ENCODE measurements at places on chromosomes 5 and 9.

DNA sequence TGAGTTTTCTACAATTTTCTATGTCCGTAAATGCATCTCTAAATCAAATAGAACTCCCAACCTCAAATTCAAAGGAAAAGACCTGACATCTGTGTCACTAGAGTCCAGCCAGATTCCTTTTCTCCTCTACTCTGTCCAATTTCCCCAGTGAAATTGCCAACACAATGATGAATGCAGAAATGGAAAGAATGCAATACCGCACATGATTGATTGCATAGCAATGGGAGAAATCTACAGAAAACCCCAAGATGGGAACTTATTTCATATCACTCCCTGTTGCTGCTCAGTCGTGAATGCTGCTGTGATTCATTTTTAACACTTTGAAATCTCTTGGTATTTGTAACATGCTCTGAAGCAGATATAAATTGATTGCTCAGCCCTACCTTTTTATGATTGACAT, 355.1 kb upstream of the TUSC1 start:
- DNase-seq, result no peak

DNA sequence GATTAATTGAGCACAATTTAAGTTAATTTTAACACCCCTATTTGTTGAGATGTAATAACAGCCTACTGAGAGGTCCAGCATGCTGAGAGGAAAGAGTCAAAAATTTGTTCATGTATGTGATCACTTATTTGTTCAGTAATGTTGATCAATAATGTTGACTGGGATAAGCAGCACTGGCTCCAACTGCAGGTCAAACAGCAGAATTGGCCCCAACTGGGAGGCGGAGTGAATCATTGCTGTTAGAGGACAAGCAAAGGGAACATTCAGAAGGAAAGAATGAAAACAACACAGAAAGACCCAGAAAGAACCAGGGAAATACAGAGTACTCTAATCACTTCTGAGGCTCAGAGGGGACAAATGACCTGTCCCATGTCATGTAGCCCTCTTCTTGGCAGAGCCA, 221.1 kb downstream of the COMMD10 start:
- DNase-seq, result no peak

DNA sequence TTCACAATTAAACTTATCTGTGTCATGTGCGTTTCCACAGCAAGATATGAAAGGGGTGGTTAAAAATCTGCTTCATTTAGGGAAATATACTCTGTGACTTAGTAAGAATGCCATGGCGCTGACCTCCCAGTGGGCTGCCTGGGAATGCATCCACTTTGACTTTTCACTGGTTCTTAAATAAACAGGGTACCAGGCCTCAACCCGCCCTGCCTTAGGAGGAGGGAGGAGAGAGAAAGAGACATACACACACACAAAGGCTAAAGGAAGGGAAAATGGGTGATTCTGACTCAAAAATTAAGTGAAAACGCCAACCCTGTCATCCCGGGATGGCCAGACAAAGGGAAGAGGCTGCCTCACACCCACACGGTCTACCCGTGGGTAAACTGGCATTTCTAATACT, 122.1 kb downstream of the EBF1 start:
- DNase-seq, result no peak

DNA sequence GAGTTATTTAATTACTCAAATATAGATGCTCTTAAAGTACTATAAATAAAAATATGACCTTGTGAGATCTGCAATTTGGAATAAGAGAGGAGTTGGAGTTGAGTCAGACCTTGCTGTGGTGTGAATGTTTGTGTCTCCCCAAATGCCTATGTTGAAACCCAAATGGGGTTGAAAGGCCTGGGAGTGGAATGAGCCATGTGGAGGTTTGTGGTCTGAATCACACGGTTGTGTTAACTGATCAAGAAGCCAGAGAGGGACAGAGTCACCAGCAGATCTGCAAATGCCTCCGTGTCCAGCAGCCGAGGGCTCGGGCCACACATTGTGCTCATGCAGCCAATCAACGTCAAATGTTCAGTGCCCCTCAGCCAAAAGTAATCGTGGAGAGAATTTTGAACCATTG, 404.4 kb downstream of the ICE1 start:
- DNase-seq, result no peak

GRCh38 chr5:41156739-41157138, 56.6 kb downstream of the C6 start:
- no peak for DNase-seq

GRCh38 chr5:158381614-158382160, 522.7 kb upstream of the CLINT1 start:
- DNase-seq, result no peak

GRCh38 chr5:98982880-98983279, 54.1 kb upstream of the CHD1 start:
- DNase-seq, result no peak

DNA sequence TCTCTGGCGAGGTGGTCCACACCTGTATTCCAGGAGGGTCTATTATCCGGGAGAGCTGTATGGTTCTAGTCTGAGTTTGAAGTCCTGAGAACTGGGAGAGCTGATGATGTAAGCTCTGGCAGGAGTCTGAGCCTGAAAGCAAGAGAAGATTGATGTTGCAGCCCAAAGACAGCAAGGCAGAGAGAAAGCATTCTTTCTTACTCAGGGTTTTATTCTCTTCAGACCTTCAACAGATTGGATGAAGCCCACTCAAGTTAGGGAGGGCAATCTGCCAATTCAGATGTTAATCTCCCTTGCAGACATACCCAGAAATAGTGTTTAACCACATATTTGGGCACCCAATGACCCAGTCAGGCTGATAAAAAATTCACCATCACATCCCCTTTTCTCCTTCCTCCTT, 159.1 kb downstream of the CCDC171 start:
- no peak for DNase-seq

GRCh38 chr5:129384193-129384592, 75.9 kb upstream of the ADAMTS19 start:
- no peak for DNase-seq

- DNase-seq, result no peak
Measured at GRCh38 chr5:98713027-98713426, 60.4 kb upstream of the RGMB start.

GRCh38 chr9:98506422-98507054, 202.2 kb downstream of the GABBR2 start:
- DNase-seq, result no peak

- DNase-seq, result no peak
Measured at GRCh38 chr5:66410122-66410521, 186.1 kb upstream of the MAST4 start.

- DNase-seq, result no peak
Measured at GRCh38 chr5:158970569-158971014, 129.1 kb downstream of the EBF1 start.

DNA sequence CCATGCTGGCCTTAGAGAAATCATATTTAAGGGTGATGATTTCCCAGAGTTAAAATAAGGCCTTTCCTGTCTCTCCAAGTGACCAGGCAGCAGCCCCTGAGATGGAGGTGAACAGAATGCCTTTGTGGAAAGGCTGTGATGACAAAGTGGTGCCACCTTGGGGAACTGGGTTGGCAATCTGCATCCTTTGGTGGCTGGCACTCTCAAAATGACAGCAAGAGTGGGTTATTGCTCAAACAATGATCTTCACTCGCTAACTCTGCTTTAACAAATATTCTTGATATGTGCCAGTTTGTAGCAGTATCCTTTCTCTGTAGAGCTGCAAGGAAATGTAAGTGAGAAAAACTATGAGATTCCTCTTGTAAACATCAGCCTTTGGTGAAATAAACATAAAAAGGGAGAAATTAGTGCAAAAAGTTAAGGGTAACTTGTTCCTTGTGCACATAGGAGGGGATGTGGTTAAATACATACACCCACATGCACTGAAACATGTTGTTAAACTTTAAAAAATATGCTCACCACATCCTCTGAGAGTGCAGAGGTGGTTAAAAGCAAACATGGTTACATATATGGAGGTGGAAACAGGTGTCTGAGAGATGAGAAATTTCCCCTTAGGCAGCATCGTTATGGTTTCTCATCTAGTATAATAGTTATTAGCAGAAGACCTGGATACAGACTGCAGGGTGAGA, 373.4 kb upstream of the CTNND2 start:
- no peak for DNase-seq

All from activated CD8-positive, alpha-beta memory T cell treated with anti-CD3 and anti-CD28 coated beads for 4 hours (primary cell).